ENCODE measurements at places on chromosomes 1 and 21.

GRCh38 chr1:98045211-98045766, 124.5 kb upstream of the DPYD start:
- peak overlapping the region; percentile 74 for H3K4me3 ChIP-seq
- H3K36me3 ChIP-seq, result no peaks in the 10 kb centered on the region
- no peak overlapping the region for H3K27ac ChIP-seq
- H3K4me1 ChIP-seq, result peaks cover 8% of the 10 kb centered on the region
- DNase-seq, result no peak
- H3K27me3 ChIP-seq, result peaks cover 67% of the 10 kb centered on the region

GRCh38 chr1:17059391-17060305, 5.8 kb upstream of the SDHB start:
- no peak overlapping the region for H3K27ac ChIP-seq
- H3K4me1 ChIP-seq, result peaks cover 9% of the 10 kb centered on the region
- no peaks in the 10 kb centered on the region for H3K36me3 ChIP-seq
- DNase-seq, result peak; percentile 42
- H3K4me3 ChIP-seq, result no peak overlapping the region

DNA sequence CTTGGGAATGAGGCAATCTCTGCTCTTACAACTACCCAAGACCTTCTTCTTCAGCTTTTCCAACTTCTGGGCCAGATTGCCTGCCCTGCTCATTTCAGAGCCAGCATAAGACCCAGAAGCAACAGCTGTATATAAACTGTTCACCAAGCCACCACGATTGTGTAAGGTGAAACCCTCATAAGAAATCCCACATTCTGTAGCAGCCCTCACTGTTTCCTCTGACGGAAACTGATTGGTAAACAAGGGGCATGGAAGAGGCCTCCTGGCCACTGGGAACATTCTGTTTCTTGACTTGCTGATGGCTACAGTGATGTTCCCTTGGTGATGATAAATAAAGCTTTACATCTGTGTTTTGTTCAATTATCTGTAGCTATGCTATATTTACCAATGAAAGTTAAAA, 39.7 kb upstream of the EXO1 start:
- H3K27ac ChIP-seq, result no peak overlapping the region
- no peaks in the 10 kb centered on the region for H3K36me3 ChIP-seq
- H3K27me3 ChIP-seq, result peaks cover 7% of the 10 kb centered on the region
- DNase-seq, result no peak
- H3K4me1 ChIP-seq, result no peaks in the 10 kb centered on the region
- no peak overlapping the region for H3K4me3 ChIP-seq

GRCh38 chr1:109807822-109808680, 44.3 kb upstream of the EPS8L3 start:
- H3K4me3 ChIP-seq, result no peak overlapping the region
- H3K27ac ChIP-seq, result no peak overlapping the region
- H3K27me3 ChIP-seq, result no peaks in the 10 kb centered on the region
- no peak for DNase-seq
- H3K4me1 ChIP-seq, result no peaks in the 10 kb centered on the region
- H3K36me3 ChIP-seq, result no peaks in the 10 kb centered on the region

DNA sequence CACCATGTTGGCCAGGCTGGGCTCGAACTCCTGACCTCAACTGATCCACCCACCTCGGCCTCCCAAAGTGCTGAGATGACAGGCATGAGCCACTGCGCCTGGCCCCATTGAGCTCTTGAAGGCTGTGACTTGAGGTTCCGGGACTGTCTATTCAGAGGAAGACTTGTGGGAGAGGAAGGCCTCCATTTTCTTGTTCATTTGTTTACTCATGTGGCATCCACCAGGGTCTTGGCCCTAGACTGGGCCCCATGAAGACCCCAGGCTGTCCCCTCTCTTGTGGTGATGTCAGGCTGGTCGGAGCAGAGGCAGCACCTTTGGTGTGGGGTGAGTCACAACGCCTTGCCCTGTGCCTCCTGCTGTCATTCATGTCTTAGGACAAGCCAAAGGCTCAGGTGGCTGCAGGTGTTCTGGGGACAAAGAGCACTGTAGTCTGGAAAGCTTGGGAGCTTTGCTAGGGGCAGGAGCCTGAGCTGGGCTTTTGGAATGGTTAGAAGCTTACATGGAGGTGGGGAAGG, 224.6 kb upstream of the C1orf174 start:
- H3K27me3 ChIP-seq, result peaks cover 27% of the 10 kb centered on the region
- DNase-seq, result no peak
- H3K4me1 ChIP-seq, result no peaks in the 10 kb centered on the region
- no peaks in the 10 kb centered on the region for H3K36me3 ChIP-seq
- no peak overlapping the region for H3K4me3 ChIP-seq

GRCh38 chr1:1924386-1924785, 5.3 kb upstream of the TMEM52 start:
- no peaks in the 10 kb centered on the region for H3K4me1 ChIP-seq
- no peaks in the 10 kb centered on the region for H3K27me3 ChIP-seq
- no peak overlapping the region for H3K27ac ChIP-seq
- H3K36me3 ChIP-seq, result no peaks in the 10 kb centered on the region
- no peak overlapping the region for H3K4me3 ChIP-seq

DNA sequence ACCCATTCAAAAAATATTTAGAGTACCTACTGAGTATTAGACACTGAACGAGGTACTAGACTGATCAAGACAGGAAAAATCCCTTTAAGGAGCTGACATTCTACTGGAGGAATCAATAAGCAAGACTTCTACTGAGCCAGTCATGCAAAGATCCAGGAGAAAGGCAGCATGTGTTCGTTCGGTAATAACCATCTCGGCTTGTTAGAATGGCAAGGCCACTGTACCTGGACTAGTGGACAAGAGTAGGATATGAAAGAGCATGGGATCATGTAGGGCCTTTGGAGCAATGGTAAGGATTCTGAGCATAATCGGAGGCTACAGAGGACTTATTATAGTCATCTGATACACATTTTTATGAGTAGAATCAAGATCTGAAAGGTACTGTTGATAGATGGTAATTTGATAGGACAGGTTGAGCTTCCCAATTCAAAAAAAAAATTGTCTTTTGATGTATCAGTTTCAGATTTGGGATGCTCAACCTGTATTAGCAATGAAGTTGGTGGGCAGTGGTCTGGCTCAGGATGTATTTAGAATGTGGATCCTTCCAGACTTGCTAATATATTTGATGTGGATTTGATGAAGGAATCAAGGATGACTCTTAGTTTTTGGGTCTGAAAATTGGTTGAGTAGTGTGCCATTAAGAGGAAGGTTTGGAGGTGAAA, 2.3 kb downstream of the COX20 start:
- peak overlapping the region; percentile 52 for H3K4me3 ChIP-seq
- no peak for DNase-seq
- peak overlapping the region; percentile 75 for H3K27ac ChIP-seq

- no peak overlapping the region for H3K27ac ChIP-seq
- no peaks in the 10 kb centered on the region for H3K4me1 ChIP-seq
- no peaks in the 10 kb centered on the region for H3K27me3 ChIP-seq
Measured at GRCh38 chr1:212186427-212187207, 98.6 kb upstream of the PPP2R5A start.

- H3K4me1 ChIP-seq, result no peaks in the 10 kb centered on the region
- peaks cover 16% of the 10 kb centered on the region for H3K27me3 ChIP-seq
- no peak within 1 kb of the TSS for H3K27ac ChIP-seq
- no peak within 1 kb of the TSS for H3K4me3 ChIP-seq
Measured at GRCh38 chr1:209704584-209704983, at the start of gene HSD11B1. TSS of gene HSD11B1 (plus strand) at chr1:209704846. CDS start at chr1:209704943, 97 bp downstream.

- H3K4me3 ChIP-seq, result no peak overlapping the region
- H3K4me1 ChIP-seq, result peaks cover 6% of the 10 kb centered on the region
- peaks cover 2% of the 10 kb centered on the region for H3K36me3 ChIP-seq
Measured at GRCh38 chr1:3597599-3597964, 13.7 kb downstream of the MEGF6 start.

- no peaks in the 10 kb centered on the region for H3K27me3 ChIP-seq
- no peak for DNase-seq
- no peaks in the 10 kb centered on the region for H3K4me1 ChIP-seq
- H3K36me3 ChIP-seq, result peaks cover 1% of the 10 kb centered on the region
- H3K27ac ChIP-seq, result no peak overlapping the region
- H3K4me3 ChIP-seq, result no peak overlapping the region
Measured at GRCh38 chr1:69921486-69921885, 283.9 kb downstream of the LRRC40 start.

DNA sequence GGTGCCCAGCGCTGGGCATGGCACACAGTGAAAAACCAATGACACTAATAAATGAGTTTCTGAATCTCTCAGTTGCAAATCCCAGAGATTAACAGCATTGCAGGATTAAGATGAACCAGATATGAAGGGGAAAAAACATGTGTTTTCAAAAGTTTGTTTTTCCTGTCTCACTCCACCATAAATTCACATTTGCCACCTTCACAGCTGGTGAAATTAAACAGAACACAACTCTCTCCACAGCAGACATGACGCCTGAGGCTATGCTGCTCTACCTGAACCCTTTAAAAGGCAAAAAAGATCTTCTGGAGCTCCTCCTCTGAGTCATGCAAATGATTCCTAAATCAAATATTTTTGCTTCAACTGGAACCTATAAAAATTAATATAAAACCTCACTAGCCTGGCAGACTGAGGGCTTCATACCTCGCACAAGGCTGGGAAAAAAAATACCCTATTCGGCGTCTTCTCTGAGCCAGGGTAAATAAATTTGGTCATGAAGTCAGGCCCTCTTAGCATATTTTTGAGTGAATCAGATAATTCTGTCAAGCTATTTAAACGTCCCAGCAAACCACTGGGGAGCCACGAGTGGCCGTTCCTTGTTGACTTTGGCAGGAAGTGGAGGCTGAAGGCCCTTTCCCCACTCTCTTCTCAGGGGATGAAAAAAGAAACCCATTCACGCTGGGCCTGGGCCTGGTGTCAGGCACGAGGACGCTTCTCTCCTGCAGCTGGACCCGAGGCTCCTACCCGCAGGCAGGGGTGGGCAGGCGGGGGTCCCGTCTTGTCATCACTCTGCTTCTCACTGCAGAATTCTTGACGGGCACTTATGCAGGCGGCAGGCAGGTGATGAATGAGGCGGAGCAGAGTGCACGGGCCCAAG, 53.0 kb downstream of the DMRTB1 start:
- no peak overlapping the region for H3K4me3 ChIP-seq
- no peak overlapping the region for H3K27ac ChIP-seq
- DNase-seq, result no peak
- H3K4me1 ChIP-seq, result no peaks in the 10 kb centered on the region

DNA sequence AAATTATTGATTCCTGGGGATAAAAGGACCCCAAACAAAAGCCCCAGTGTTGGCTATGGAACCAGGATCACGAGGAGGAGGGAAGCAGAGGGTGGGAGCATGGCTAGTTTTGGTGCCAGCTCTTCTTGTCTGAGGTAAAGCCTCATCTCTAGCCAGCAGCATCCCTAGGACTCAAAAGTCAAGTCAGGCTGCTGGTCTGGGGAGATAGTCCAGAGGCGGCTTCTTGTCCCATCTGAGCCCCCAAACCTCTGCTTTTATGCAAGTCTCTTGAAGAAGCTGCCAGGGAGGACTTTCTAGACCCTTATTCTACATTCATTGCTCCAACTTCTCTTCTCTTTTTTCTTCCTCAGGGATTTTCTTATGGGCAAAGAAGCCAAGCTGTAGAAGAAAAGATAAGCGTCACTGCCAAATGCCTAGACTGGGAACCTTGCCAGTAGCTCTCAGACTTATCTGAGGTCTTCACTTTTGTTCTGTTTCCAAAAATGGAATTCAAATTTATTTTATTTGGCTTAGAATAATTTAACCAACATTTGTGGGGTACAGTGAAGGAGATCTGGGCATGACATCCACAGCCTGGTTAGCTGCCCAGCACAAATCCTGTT, 6.9 kb upstream of the ANKRD35 start:
- H3K27ac ChIP-seq, result peak overlapping the region; percentile 94
- no peak for DNase-seq
- H3K27me3 ChIP-seq, result no peaks in the 10 kb centered on the region
- peak overlapping the region; percentile 51 for H3K4me3 ChIP-seq

GRCh38 chr1:212968368-212968863, 18.1 kb downstream of the VASH2 start:
- no peak overlapping the region for H3K4me3 ChIP-seq
- no peaks in the 10 kb centered on the region for H3K27me3 ChIP-seq
- DNase-seq, result no peak

DNA sequence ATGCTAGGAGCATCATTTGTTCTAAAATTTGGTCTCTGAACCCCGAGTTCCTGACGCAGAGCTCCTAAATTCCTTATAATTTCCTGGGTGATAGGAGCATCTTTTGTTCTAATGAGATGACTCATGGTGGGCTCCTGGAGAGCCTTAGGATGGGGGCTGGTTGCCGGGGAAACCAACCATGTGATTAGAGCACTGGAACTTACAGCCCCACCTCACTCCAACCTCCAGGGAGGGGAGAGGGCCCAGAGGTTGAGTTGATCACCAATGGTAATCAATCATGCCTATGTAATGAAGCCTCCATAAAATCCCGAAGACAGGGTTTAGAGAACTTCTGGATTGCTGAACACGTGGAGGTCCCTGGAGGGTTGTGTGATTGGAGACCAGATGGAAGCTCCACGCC, 7.7 kb downstream of the SHISAL2A start:
- no peaks in the 10 kb centered on the region for H3K36me3 ChIP-seq
- H3K27ac ChIP-seq, result no peak overlapping the region
- no peak for DNase-seq
- peaks cover 11% of the 10 kb centered on the region for H3K4me1 ChIP-seq
- no peak overlapping the region for H3K4me3 ChIP-seq

DNA sequence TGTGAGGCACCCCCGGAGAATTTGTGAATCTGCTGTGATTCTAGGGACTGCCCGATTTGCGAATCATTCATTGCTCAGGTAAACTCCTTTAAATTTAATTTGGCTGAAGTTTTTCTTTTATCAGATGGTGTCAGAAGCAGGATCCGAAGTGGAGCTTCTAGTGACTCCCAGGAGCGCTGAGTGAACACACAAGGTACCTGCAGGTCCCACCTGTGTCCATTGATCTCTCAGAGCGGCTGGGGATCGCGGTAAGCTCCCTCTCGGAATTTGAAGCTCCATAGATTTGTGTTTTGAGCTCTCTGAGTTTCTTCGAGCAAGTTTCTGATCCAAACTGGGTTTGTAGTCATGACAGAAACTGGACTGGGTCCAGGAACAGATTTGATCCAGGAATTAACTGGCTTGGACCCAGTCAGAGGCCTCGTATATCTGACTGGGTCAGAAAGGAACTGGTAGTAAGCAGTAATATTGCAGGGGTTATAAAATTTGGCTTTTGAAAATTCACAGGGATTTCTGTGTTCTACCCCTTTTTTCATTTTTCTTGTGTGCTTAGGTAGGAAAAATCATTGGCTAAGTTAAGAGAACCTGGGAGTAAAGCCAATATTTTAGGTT, 56.2 kb upstream of the EDEM3 start:
- H3K27ac ChIP-seq, result peak overlapping the region; percentile 52
- H3K4me3 ChIP-seq, result no peak overlapping the region
- H3K4me1 ChIP-seq, result peaks cover under 1% of the 10 kb centered on the region
- DNase-seq, result no peak
- H3K36me3 ChIP-seq, result peaks cover 19% of the 10 kb centered on the region

DNA sequence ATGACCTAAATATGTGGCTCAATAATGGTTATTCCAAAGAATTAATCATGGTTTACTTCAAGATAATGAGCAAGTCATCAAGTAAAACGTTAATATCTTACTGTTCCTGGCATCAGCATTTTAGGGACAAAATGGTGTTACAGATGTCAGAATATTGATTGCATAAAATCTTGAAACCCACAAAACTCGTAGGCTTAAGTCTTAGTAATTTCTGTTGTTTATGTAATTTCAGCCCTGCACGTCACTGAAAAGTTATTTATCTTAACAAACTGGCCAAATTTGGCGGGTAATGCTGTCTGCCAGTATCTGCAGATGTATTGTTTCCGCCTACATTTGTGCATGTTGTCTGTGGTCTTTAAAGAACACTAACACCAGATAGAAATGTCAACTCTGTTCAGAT, 25.8 kb downstream of the CDC7 start:
- no peaks in the 10 kb centered on the region for H3K36me3 ChIP-seq
- H3K4me1 ChIP-seq, result peaks cover 12% of the 10 kb centered on the region
- no peak for DNase-seq
- H3K27me3 ChIP-seq, result no peaks in the 10 kb centered on the region

Measured in progenitor cell of endocrine pancreas (in vitro differentiated cells).